ENCODE measurements at places on chromosomes 6 and 20.

DNA sequence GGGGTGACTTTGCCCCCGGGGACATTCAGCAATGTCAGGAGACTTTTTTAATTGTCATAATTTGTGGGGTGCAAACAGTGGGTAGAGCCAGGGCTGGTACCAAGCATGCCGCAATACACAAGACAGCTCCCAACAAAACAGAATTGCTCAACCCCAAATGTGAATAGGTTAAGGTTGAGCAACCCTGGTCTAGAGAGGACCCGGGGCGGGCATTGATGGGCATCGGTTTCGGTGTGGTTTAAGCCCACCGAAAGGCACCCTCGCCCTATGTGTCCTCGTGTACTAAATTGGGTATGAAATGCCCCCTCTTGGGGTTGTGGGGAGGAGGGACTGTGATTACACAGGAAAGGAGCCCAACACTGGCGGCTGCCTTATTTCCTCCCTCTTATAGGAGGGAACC, 36.0 kb downstream of the KIAA1755 start:
- DNase-seq = no peak

DNA sequence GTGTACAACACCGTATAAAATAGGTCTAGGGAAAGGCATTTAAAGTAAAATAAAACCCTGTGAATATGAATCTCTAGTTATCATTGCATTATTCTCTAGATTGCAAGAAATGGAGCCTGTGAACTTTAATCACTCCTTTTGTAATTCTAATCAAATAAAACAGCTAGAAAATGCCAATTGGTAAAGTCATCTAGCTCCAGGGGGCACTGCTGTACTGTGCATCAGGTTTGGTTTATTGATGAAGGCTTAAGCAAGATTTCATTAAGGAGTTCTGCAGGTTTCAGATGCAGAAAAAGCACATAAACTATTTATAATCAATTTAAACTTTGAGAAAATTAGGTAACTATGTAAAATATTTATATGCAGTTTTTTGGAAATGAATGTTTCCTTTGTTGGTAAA, 645.0 kb downstream of the PHF3 start:
- no peak for DNase-seq

- no peak for DNase-seq
Measured at GRCh38 chr6:170459451-170459850, 93.7 kb downstream of the PSMB1 start.

DNA sequence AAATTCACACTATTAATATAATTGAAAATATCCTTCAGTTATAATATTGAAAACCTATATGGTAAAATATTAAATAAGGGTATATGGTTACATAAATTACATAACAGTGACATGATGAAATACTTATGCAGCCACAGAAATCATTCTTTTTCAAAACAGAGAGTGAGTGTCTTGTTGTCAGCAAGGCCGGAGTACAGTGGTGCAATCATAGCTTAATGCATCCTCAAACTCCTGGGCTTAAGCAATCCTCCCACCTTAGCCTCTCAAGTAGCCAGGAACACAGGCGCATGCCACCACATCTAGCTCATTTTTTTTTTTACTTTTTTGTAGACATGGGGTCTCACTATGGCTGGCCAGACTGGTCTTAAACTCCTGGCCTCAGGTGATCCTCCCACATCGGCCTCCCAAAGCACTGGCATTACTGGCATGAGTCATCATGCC, 40.4 kb downstream of the FAM8A1 start:
- DNase-seq = no peak

DNA sequence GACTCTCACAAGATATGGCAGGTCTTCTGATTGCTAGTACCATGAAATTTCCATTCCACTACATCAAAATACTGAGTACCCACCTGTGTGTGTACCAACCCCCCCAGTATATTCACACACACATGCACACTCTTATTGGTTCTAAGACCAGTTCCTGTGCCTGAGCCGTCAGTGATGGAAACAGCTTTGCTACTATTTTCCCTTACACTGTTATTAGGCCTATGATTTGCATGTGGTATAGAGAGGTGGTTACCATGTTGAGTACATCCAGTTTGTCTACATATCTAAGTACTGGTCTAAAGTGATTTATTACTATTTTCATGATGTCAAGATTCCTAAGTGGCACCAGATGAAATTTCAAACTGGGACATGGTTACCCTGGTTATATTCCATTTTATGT, 459.9 kb downstream of the BCKDHB start:
- DNase-seq = no peak

DNA sequence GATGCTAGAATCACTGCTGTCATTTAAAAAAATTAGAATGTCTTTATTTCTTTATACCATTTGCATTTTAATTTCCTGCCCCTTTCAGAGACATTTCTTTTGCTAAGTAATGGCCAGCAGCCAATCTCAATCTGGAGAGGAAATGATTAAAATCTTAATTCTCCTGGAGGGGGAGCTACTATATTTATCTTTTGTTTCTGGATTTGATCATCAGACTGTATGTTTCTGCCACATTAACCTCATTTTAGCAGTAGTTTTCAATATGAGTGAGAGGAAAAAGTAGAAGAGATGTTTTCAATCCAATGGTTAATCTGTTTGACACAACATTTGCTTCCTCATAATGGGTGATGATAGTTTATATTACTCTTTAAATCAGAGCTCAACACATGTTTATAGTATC, 138.0 kb downstream of the FUT9 start:
- DNase-seq = no peak

DNA sequence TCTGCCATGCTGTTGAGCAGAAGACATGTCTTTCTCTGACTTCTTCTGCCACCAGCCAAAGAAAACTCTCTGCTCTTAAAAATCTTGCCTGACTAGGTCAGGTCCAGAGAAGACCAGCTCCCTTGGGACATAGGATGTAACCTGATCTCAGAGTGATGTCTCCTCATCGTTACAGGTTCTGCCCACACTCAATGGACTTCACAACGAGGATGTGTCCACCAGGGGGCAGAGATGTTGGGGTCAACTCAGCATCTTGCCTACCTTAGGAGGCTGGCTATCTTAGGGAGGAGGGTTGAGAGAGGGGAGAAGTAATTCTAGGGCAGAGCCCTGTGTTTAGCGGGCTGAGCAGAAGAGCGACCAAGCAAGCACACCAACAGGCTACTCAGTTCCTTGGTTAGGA, 207.6 kb upstream of the CDH4 start:
- no peak for DNase-seq

DNA sequence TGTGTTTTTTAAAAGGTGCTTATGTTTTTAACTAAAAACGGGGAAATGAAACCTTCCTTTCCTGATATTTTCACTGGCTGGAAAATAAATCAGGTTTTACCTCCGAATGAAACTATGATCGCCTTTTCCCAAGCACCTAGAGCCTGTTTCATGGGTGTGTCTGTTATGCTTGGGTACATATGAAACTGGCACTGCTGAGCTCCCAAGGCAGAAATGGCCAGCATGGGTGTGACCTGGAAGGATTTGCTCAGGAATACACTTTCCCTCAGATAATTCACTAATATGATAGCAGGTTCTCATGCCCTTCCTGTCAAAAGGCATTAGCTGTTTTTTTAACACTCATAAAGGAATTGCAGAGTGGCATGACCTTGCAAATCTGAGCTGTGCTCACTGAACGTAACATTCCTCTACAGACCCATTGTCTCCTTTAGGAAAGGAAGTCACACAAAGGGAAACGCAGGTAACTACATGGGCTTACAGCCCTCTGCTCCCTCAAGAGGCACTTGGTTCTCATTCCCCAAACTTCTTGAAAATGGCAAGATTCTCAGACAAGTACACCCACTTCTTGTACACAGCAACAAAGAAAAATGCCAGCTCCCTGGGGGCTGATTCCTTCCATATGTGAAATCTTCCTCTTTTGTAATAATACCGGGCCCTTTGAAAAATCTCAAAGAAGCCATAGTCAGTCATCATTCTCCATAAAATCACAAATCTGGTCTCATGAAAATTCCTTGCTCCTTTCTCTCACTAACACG, 72.7 kb downstream of the METTL24 start:
- DNase-seq = no peak

GRCh38 chr20:63400486-63401210, 39.5 kb upstream of the CHRNA4 start:
- DNase-seq = no peak

DNA sequence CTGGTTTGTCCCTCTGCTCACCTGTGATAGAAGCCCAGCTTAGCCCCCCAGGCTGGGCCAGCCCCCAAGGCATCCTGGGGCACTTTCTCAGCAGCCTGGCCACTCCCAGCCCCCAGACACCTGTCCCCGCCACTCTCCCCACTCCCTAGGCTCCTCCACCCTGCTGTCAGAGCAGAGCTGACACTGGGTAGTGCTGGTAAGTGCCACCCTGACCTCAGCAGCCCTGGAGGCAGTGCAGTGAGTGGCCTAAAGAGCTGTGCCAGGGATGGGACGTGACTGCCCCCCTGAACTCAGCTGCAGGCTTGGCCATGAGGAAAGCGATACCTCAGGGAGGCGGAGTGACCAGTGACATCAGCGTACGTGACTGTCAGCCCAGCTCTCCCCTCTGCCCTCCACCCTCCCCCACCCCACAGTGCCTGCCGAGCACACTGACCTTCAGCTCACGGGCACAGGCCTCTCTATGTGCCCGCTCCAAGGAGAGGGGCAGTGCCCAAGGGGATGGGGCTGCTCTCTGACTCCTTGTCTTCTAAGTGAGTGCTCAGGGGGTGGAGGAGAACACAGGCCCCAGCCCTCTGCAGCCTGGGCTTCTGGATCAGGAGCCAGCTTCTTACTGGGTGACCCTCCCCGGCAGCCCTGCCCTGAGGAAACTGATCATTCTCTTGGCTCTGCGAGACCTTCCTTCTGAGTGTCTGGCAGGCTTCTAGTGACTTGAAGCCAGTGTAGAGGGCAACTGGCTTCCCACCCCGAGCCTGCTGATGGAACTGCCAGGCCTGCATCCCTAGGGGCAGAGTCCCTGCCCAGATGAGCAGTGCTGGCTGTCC, 172.7 kb downstream of the MRPL14 start:
- DNase-seq = no peak

DNA sequence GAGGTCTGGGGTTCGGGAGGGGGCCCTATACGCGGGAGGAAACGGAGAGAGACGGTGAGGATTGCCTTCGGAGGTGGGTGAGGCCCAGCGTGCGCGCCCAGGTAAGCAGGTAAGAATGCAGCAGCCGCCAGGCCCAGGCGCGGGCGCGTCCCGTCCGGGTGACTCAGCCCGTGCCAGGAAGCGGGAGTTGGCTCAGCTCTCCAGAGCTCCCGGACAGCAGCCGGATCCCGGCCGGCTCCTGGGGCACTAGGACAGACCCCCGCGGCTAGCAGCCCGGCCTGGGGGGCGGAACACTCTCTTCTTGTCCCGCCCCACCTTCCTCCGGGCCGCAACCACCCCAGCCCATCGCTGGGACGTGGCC, 1.5 kb upstream of the MDFI start:
- DNase-seq = no peak

- no peak for DNase-seq
Measured at GRCh38 chr6:43043310-43043709, 10.3 kb downstream of the CUL7 start.

DNA sequence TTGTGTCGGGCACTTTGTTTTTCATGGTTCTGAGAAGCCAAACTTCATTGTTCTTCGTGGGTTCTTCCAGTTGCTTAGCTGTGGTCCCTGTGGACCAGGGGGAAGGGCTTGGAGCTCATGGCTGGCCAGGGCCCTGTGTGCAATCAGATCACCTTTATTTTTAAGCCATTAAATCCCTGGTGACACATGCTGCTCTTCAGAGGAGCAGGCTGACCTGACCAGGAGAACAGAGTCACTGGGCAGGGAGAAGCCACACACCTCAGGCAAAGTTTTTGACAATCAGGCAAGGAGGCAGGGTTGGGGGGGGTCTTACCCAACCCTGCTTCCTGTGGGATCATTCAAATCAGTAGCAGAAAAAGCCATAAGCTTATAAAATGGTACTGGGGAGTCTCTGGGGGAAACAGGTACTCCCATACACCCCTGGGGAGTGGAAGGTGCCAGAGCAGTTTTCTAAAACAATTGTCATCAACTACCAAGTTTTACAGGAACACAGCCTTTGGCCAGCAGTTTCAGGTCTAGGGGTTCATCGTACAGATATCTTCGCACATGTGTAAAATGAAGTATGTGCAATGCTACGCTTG, 37.0 kb upstream of the PREX1 start:
- DNase-seq = no peak

DNA sequence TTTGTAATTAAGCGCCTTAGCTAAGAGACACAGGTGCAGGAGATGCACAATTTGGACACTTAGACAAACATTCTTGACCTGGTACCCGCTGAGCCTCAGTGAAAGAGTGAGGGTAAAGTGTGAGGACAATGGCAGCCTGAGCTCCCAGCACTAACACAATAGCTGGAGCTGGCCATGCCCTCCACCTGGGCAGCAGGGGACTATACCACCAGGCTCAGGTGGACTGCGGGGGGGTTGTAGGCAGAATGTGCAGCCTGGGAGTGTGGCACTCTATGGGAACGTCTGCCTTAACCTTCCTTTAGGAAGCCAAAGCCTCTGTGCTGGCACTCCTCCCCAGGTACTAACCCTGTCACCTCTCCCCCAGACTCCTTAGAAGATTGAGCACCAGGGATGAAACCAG, 23.6 kb downstream of the PRKN start:
- DNase-seq = no peak

GRCh38 chr6:15308435-15309213, 62.8 kb downstream of the JARID2 start:
- no peak for DNase-seq

DNA sequence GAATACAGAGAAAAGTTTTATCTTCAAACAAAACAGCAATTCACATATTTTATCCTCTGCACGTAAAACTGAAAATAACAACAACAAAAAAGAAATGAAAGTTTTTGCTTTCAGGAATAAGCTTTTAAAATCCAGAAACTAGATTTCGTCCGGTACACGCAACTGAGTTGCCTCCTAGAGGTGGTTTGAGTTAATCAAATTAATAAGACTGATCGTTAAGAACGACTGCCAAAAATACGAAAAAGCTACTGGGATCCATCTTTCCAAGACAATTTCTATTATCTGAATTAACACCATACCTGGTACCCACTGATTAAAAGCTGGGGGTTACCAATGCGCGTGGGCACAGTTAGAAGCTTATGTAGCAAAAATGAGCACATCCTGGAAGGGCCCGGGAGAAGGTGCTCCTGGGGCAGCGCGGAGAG, 669 bp downstream of the PDCD2 start:
- DNase-seq = no peak

GRCh38 chr6:111618407-111618806, 12.7 kb upstream of the TRAF3IP2 start:
- DNase-seq = no peak

DNA sequence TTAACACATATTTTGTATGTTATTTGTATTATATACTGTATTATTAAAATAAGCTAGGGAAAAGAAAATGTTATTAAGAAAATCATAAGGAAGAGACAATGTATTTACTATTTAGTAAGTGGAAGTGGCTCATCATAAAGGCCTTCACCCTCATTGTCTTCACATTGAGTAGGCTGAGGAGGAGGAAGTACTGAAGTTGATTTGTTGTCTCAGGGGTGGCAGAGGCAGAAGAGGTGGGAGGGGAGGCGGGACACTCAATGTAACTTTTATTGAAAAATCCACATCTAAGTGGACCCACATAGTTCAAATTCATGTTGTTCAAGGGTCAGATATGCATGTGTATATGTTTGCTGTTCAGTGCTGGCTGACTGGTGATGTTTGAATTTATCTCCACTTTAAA, 210.2 kb upstream of the CITED2 start:
- DNase-seq = no peak

Measured in stimulated activated CD4-positive, alpha-beta T cell treated with anti-CD3 and anti-CD28 coated beads, Interleukin-15, amount 100 ng/mL, for 1 hour (primary cell).